WTC11 (cell line): ENCODE measurements at places on chromosomes 3 and 15. TPM values are rescaled to one million over a fixed set of nuclear protein-coding genes. Genes with fewer than 3 reads are reported as not detected.

DNA sequence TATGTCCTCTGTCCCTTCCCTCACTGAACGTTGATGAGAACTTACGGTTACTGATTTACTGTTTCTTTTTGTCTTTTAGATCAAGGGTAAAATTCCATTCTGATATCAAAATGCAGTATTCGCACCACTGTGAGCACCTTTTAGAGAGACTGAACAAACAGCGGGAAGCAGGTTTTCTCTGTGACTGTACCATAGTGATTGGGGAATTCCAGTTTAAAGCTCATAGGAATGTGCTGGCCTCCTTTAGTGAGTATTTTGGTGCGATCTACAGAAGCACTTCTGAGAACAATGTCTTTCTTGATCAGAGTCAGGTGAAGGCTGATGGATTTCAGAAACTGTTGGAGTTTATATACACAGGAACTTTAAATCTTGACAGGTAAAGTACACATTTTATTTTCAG, 990 bp downstream of the MYNN start:
- no peak for DNase-seq

DNA sequence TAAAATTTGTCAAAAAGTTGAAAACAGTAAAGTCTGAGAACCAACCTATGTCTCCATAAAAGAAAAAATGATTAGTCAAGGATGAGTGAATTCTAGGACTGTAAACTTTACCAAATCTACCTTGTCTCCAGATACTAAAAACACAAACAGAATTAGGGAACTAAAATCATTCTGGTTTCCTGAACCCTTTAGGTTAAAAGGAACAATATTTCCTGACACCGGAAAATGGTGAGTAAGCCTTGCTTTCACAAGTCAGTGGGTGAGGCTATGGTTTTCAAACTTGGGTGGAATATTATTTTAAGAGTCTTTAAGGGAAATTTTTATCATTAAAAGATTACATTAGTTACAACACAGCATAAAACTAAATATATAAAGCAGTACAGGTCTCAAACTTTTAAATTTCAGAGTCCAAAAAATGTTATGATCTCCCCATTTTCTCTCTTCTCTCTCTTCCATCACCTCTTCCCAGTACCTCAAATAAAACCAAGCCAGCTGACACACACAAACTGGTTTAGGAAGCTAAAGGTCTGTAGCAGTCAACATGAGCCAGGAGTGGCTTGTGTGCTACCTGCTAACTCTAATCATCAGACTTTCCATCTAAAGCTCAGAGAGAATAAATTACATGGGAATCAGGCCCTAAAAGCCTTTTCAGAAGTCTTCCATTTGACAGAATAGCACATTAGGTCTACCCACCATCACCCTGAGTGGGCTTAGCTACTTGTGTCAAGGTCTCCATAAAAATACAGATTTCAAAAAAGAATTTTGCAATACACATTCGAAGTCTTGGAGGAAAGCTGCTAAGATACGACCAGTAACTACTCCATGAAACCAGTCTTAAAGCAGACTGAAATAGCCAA, 2.2 kb downstream of the SLC12A6 start:
- no peak for DNase-seq

DNA sequence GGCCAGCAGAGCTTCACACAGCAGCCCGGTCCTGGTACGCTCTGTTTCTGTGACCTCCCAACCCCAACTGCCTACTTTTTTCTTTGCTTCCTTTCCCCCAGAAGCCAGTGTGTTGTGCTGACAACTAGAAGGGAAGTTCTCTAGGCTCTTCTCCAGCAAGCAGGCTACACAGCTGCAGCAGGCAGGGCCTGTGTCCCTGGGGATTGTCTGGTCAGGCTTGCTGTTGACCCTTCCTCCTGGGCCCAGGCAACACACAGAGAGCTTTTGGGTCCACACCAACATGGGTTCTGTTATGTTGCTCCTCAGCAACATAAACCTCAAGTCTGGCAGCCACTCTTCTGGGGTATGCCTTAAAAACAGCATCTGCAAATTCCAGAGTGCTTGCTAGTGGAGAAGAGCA, 36.2 kb upstream of the TSPAN3 start:
- DNase-seq, result no peak

GRCh38 chr3:23175341-23176083, 27.6 kb upstream of the UBE2E2 start:
- DNase-seq, result no peak

HGD gene
- 0.39 to 1.5 TPM (median 0.44 TPM) in 3 replicates for total RNA-seq

DNA sequence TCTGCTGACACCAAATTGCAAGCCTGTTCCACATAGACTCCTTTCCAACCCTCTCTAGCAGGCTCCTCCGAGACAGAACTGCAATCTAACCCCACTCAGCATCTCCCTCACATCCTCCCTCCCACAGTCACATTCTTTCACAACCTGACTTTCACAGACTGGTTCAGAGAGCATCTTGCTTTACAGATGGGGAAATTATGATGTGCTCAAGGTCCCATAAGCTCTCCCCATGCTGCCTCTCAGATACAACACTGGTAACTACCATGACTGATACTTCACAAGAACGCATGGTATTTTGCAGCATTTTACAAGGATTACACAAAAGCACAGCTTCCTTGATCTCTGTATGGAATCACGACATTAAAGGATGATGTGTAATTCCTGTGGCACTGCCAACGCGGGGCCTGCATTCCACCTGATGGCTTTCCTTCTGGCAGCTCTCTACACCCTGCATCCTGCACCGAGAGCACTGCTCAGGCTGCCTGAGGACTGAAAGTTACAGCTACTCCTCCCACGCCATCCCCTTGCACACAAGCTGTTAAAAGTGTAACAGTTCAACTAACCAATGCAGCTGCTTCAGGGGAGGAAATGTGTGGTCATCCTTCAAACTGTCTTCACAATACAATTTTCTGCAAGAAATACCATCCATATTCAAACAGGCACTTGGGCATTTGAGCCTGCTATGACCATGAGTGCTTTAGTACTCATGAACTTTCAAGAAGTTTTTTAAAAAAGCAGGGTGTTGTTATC, 27.6 kb downstream of the TBC1D2B start:
- DNase-seq, result no peak

DNA sequence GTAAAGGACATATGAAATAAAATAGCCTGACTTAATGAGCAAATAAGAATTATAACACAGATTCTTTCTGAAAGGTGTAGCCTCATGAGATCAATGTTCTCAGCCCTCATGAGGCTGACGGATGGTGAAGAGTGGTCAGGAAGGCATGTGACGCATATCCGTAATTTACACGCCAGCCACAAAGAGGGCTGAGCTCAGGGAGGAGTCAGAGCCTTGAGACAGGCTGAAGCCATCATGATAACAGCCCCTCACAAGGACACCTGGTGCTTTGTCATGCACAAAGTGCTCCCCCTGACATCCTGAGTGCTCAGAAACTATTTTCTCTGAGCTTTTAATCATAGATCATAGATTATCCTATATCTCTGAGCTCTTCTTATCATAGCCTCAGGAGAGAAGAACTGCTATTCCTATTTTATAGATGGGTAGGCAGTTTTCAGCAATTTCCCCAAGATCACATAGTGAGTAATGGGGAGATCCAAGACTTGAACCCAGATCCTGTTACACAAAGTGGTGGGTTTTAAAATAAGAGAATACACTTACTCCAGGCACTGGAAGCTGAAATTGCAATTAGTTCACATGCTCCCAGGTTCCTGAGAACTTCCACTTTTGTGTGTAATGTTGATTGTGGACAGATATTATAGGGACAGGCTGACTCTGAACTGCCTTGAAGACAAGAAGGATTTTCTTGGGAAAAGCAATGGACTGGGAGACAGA, 267.1 kb downstream of the RPLP1 start:
- no peak for DNase-seq

- no peak for DNase-seq
These were observed 81.4 kb downstream of the IQSEC1 start for GRCh38 chr3:12991861-12992281.

DNA sequence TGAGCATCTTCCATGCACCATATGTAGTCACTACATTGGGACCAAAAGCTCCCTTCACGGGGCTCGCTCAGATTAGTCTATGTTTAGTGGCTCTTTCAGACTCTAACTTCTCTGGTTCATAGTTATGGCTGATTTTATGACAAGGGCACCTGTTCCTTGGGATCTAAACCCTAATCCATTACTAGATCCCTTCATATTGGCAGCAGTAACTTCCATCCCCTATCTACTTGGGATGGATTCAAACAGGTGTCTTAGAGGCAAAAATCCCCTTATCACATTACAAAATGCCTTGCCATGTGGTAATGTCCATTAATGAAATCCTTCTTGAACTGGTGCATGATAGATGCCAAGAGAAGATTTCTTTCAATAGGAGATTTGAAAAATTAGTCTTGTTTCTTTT, 96.7 kb upstream of the TP63 start:
- DNase-seq, result no peak

SGO1 gene
- total RNA-seq, result 31.5 to 34.3 TPM (median 32.2 TPM) in 3 replicates

GORASP1 gene
- total RNA-seq, result 44.6 to 50.7 TPM (median 47.4 TPM) in 3 replicates
